ENCODE measurements at places on chromosomes 6 and 20. TPM values are rescaled to one million over a fixed set of nuclear protein-coding genes. Genes with fewer than 3 reads are reported as not detected.

DNA sequence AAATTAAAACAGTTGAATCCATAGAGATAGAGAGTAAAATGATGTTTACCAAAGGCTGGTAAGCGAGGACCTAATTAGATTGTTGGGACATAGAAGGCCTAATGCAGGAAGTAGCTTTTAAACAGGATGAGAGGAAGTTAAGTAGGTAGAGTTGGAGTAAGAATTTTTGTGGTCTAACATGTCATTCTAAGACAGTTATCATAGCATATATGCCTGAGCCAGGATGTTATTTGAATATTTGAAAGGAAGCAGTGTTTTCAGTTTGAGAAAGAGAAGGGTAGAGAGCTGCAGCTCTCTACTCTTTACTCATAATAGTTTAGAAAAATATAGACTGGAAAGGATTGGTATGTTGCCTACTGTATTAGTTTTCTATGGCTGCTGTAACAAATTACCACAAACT is 121.6 kb downstream of the MEI4 start:
- DNase-seq = no peak

GRCh38 chr6:89037141-89037900 is 43.2 kb upstream of the PNRC1 start:
- DNase-seq = no peak

- DNase-seq = no peak
Observed at GRCh38 chr6:167471548-167471930, 146.7 kb downstream of the TTLL2 start.

DNA sequence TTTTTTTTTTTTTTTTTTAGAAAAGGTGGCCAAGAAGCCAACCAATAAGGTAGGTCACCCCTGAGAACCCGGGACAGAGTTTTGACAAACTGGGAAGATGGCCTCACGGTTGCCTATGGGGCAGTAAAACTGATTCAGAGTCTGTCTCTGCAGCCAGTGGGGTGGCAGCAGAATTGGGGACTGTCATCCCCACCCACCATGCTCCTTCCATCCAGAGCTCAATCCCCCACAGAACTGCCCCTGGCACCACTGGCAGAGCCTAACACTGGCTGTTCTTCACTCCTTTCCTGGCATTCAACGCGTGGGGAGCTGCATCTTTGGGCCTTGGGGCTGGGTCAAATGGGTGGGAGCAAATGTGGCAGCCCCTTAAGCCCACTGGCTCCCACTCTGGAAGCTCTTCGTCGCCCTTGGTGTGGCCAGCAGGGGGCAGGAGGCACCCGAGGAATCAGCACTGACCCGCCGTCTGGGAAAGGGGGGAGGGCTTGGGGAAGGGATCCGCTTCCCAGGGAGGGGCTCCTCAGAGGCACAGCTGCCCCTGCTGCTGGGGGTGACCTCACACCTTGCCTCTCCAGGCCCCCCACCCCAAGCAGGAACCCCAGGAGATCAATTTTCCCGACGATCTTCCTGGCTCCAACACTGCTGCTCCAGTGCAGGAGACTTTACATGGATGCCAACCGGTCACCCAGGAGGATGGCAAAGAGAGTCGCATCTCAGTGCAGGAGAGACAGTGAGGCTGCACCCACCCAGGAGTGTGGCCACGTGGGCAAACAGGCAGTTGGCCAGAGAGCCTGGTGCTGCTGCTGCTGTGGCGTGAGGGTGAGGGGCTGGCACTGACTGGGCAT is 10.4 kb downstream of the CD40 start:
- peak; percentile 76 for DNase-seq

- no peak for DNase-seq
Observed at GRCh38 chr6:151224076-151224475, 15.7 kb upstream of the AKAP12 start.

DNA sequence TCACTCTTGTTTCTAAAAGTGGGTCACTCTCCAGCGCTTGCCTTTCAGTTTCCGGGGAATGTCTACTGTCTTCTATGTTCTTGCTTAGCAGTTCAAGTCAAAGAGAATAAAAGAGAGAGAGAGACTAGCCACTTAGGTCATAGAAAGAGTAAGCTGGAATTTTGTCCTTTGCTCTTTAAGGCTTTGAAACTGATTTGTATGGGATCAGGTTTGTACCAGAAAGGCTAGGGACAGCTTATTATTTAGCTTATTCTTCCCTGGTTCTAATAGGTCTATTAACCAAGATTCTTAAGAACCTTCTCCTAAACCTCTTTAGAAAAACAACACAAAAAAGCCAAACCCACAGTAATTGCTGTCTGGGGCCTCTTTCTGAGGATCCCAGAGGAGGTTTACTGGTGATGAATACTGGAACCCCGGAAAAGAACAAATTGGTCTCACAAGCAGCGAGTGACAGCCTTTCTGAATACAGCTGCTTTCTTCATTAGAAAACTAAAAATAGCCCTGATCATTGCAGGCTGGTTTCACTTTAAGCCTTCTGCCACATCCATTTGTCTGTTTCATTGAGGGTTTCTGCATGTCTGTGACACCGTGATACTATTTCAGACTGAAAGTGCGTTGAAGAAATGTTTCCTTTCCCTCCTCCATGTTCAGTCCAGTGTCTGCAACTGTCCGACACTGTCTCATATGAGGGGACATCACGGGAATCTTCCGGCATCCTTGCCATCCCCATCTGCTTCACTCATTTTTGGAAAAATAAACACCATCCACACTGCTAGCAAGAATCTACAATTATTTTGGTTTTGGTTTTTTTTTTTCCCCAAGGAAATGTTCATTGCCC is 75.1 kb upstream of the ATXN1 start:
- no peak for DNase-seq

- DNase-seq = no peak
Observed at GRCh38 chr6:10031617-10032016, 383.3 kb downstream of the TFAP2A start.

- DNase-seq = no peak
Observed at GRCh38 chr20:55437798-55438415, 567.4 kb downstream of the CBLN4 start.

DNA sequence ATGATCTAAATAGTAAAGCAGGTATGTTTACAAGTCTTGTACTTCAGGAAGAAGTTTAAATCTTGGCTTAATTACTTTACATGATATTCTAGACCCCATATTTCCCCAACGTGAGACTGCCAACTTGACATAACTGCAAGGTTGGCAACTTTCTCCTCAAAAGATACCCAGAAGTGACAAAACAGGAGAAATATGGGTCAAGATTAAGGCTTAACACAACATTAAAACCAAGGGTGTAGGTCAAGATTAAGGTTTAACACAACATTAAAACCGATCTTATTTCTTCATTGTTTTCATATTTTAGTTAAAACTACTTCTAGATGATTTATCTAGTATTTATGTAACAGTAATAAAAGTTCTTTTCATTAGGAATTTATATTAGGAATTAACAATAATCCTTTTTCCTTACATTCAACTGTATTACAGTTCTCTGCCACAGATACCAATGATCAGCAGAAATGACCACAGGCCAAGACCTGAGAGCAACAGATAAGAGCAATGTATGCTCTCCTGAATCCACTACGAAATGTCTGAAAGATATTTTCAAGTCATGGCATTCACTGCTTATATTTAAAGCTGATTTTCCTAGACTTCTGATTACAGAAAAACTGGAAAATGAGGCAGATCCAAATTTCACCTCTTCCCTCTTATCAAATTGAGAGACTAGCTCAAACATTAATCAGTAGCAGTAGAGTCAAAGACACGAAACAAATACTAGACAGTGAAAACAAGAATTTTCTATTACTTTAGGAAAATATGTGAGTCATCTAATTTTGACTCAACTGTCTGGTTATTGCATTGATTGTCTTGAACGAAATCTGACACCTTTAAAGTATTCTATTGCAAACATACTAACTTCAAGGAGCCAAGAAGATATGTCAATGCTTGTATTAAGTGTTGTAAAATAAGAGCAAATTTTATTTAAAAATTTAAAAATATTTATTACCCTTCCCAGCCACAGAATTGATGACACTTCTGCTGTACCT is 72.3 kb downstream of the RNGTT start:
- no peak for DNase-seq

NRSN1 gene
- total RNA-seq = 5.7 TPM

NAA20 gene
- 33.5 TPM for total RNA-seq

CFAP61 gene
- total RNA-seq = 5.0 TPM

ULBP1 gene
- total RNA-seq = 9.3 TPM

RBM12 gene
- 147 TPM for total RNA-seq

Measured in glutamatergic neuron (in vitro differentiated cells).